IMR-90 (cell line): ENCODE measurements at places on chromosomes 7 and 10.

DNA sequence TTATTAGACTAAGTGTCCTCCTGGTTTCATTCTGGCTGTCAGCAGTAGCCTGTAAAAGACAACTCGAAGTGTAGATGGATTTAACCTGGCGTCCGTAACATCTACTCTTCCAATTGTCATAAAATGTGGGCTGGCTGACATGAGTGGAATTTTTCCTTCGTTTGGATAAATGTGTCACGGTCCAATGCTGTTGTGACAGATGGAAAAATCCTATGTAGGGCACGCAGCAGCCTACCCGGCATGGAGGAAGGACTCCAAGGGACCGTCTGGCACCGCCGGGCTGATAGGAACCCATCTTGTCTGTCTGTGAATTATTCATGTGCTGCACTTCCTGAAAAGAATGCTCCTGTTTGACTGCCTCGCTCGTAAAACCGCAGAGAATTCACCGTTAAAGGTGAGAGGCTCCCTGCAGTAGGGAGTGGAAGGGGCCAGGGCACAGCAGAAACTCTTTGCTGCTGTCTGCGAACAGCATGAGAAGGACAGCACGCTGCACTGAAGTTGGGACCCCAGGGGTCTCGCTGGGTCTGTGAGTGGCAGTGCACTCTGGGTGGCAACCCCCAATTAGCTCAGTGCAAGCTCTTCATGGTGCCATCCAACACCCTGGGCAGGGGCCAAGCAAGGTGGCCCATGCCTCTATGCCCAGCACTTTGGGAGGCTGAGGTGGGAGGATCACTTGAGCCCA lies 1.6 kb upstream of the ORAI2 start:
- DNase-seq = no peak

- no peak for DNase-seq
Measured at GRCh38 chr10:34135515-34135914, 679.6 kb downstream of the PARD3 start.

GRCh38 chr7:19752020-19752419 lies 21.4 kb downstream of the TMEM196 start:
- DNase-seq = no peak

GRCh38 chr7:26594553-26594952 lies 269.8 kb downstream of the SKAP2 start:
- no peak for DNase-seq

- DNase-seq = peak; percentile 34
Measured at GRCh38 chr7:41796331-41796730, 93.4 kb upstream of the INHBA start.

DNA sequence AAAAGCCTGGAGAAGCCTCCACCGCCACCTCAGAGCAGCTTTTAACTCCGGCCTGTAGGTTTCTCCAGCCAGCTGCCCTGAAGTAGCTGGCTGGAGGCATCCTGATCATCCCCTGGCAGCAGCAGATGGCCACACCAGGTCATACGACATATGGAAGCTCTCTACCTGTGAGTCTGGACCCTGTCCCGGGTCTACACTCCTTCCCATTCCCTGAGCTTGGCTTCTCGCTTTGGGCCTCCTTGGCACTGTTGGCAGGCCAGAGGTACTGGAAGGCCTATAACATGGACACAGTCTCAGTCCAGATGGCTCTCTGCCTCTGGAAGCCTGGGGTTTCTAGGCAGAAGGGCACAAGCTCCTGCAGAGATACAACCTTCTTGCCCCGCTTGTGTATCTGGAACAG lies 43.5 kb upstream of the TRIM8 start:
- no peak for DNase-seq

- no peak for DNase-seq
Measured at GRCh38 chr7:80954191-80954590, 35.3 kb upstream of the SEMA3C start.

DNA sequence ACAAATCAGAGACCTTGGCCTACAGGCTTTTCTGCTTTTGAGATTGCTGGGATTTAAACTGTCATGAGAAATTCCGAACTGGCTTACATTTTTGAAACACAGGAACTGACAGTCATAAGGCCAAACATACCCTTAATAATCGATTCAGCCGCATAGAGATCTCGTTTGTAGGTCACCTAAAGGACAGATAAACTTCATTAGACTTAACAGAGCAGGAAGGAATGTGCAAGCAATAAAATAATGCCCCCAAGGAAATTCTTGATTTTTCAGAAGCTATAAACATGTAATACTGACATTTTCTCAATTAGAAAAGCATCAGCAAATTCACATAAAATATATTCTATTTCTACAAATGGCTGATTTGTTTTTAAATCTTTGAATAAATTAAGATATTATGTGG lies 120.0 kb downstream of the CRPPA start:
- no peak for DNase-seq

- DNase-seq = no peak
Measured at GRCh38 chr7:81460250-81461045, 309.4 kb downstream of the HGF start.

- DNase-seq = no peak
Measured at GRCh38 chr10:130891066-130891465, 420.5 kb downstream of the TCERG1L start.

GRCh38 chr10:102646610-102647442 lies 2.5 kb downstream of the TRIM8 start:
- DNase-seq = peak; percentile 55

DNA sequence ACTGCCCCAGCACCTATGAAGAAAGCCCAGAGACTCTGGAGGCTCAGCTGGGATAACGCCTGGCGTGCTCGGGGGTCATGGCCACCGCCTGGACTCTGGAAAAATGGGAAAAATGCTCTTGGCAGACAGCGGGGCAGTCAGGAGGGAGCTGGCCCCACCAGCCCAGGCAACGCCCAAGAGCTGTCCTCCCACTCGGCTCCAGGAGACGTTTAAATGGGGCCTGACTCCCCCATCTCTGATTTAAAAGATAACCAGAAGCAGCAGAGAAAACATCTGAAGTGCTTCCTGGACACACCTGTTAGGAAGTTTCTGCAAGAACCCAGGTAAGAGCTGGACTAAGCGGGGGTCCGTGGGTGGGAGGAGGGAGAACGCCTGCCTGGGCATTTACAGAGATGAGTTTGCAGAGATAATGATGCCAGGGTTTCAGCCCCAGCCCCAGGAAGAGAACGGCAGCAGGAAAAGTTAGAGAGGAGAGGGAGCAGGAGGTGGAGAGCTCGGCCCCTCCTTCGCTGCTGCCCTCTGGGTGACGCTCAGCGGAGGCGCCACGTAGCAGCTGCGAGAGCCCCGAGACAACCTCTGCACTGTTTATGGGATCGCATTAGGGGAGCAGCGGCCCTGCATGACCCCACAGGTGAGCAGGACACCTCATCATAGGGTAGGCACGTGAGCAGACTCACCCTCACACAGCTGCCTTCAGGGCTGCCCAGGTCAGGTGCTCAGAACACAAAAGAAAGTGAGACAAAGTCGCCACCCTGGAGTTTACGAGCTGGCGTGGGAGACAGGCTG lies 83.5 kb upstream of the INSIG1 start:
- DNase-seq = no peak

GRCh38 chr7:128304212-128304611 lies 39.5 kb downstream of the RBM28 start:
- DNase-seq = no peak

DNA sequence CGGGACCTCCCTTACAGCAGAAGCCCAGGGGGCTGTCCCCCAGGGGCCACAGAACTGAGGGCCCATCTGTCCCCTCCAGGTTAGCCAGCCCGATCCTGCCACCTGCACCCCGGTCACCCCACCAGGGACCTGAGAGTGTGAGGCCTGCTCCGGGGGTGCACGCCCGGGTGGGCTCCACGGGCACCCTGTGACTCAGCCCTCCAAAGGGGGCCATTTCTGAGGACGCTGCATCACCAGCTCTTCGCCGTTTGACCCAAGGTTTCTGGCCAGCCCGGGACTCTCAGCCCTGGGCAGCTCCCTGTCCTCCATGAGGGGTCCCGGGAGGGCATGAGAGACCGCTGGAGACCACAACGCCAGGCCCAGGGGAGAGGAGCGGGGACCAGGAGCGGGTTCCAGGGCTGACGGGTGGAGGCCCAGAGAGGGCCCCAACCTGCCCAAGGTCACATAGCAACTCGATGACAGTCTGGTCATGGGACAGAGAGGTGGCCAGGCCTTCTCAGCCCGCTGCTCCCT lies 79.3 kb downstream of the ELFN1 start:
- DNase-seq = no peak

GRCh38 chr10:34018784-34019183 lies 684.3 kb upstream of the NRP1 start:
- no peak for DNase-seq

- DNase-seq = no peak
Measured at GRCh38 chr7:91628742-91629141, 251.8 kb downstream of the MTERF1 start.

DNA sequence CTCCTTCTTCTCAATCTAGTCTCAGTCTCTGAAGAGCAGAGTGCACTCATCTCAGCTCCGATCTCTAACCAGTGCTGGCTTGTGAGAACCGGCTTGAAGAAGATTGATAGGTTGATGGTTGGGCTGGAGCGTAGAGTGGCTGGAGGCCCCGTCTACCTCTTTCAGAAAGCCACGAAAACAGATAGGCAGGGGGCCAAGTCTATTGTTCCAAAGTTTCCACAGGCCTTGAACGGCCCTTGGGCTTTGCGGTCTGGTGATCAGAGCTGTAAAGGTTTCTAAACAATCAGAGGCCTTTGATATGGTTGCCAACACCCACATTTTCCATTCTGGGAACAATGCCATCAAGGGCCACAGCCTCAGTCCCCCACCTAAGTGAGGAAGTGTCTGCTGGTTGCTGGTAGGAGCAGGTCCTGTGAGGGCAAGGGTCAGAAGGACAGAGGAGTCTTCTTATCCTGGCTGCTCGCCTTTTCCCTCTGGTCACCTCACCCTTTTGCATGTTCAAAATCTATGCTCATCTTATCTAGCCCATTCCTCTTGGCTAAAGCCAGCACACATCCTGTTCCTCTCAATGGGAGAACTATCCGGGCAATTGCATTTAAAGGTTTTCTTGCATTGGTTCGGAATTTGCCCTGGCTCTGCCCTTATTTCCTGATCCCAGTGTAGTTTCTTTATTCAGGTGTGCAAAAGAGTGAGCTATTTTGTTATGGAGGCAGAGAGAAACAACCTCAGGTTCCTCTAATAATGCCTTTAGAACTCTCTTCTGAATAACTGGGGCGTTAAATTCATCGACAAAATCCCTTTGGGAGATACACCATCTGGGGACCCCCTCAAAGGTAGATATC lies 70.3 kb upstream of the KMT2E start:
- no peak for DNase-seq

GRCh38 chr7:40784176-40784575 lies 649.4 kb downstream of the SUGCT start:
- no peak for DNase-seq

DNA sequence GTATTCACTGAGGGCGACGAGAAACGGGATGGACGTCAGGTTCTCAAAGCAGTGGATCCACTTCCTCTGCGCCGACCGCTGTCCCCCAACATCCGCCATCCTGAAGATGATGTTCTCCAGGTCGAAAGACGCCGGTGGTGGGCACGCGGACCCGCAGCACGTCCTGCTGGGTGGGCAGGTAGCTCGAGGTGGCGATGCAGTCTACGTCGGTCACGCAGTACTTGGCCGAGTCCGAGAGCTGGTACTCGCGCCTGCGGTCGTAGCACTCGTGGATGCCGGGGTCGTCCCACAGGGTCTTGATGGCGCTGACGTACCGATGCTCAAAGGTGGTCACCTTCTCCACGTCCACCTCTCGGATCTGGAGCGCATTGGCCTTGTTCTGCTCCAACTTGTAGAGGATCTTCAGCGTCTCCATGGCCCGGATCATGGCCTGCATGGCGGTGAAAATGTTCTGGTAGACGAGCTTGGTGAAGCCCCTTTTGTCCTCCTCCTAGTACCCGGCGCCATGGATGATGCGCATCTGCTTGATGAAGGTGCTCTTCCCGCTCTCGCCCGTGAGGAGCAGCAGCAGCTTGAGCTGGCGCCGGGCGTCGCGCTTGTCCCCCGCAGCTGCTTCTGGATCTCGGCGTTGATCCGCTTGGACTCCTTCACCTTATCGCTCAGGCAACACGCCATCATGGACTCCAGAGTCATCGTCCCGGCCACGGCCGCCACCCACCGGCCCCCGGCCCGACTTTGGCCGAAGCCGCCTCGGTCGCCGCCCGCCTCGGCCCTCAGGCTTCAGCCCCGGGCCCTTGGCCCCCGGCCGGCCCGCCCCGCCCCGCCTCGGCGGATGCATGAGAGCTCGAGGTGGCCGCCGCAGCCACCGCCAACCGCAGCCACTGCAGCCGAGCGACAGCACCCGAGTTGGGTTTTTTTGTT lies 122.9 kb upstream of the KCTD7 start:
- no peak for DNase-seq

- DNase-seq = peak; percentile 69
Measured at GRCh38 chr7:78232806-78233205, 434.2 kb downstream of the PHTF2 start.

- DNase-seq = no peak
Measured at GRCh38 chr10:96708456-96708855, 11.9 kb downstream of the PIK3AP1 start.

GRCh38 chr7:38410056-38410455 lies 136.6 kb upstream of the TARP start:
- no peak for DNase-seq

GRCh38 chr10:132396494-132397035 lies 435 bp upstream of the PWWP2B start:
- DNase-seq = peak; percentile 31

GRCh38 chr7:652881-653280 lies 73.6 kb upstream of the DNAAF5 start:
- DNase-seq = no peak

GRCh38 chr7:130896898-130897514 lies 163.0 kb upstream of the KLF14 start:
- DNase-seq = peak; percentile 84

GRCh38 chr7:26198781-26199169 lies 1.8 kb downstream of the HNRNPA2B1 start:
- no peak for DNase-seq

- no peak for DNase-seq
Measured at GRCh38 chr10:132168571-132169030, 18.1 kb upstream of the DPYSL4 start.

DNA sequence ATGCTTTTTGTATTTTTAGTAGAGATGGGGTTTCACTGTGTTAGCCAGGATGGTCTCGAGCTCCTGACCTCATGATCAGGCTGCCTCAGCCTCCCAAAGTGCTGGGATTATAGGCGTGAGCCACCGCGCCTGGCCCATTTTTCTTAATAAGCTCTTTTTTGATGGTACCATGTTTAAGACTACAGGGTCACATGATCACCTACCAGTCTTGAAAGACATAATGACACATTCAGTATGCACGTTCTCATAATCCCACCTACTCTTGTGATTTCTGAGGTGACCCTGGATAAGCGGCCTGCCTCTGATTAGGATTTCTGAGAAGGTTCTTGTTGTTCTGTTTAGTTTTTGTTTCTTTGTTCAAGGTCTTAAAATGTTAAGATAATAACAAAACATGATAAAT lies 43.7 kb upstream of the PLXNA4 start:
- no peak for DNase-seq

GRCh38 chr10:131207176-131207575 lies 104.3 kb downstream of the TCERG1L start:
- DNase-seq = no peak

- no peak for DNase-seq
Measured at GRCh38 chr10:32327364-32327691, 19.6 kb downstream of the EPC1 start.

GRCh38 chr7:5450549-5451327 lies 27.1 kb upstream of the TNRC18 start:
- DNase-seq = peak; percentile 34
